ENCODE measurements at places on chromosomes 13 and 19.

DNA sequence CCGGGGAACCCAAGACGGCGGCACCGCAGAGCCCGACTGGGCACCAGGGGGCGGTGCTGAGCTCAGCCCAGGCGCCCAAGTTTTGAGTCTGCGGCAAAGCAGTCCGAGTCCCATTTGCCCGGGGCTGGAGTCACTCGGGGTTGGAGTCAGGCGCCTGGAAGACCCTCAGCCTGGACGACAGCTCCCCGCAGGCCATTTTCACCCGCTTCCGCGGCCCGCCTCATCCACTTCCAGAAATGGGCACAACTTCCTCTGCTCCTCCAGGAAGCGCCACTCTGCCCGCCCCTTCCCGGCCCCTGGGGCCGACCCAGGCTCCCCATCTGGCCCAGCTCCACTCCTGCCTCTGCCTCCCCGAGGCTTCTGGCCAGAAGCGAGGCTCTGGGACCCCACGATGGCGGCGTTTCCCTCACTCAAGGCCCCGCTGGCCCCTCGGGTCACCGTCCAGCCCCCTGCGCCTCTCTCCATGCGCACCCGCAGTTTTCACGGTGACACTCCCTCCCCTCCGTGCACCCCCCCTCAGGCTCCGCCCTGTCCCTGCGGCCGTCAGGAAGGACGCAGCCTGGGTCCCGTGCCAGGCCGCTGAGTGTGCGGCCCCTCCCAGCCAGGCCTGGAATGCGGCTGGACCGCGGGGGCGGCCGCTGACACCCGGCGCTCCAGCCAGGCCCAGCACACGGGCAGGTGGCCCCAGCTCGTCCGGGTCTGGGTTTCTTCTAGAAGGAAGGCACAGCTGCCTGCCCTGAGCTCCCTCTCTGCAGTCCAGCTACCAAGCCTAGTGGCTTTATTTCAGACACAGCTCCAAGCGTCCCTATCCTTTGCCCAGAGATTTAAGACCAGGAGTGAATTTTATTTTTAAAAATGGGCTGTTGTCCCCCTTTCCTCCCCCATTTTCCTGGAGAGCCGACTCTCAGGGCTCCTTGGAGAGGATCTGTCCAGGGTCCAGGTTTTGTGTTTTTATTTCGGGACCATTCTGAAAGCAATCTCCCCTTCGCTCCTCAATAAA, 4.7 kb downstream of the SERTAD1 start:
- peak; percentile 93 for DNase-seq

GRCh38 chr13:23825179-23825578, 64.0 kb downstream of the MIPEP start:
- DNase-seq: no peak

- no peak for DNase-seq
These were observed 10.0 kb downstream of the PMIS2 start for GRCh38 chr19:35595928-35596327.

DNA sequence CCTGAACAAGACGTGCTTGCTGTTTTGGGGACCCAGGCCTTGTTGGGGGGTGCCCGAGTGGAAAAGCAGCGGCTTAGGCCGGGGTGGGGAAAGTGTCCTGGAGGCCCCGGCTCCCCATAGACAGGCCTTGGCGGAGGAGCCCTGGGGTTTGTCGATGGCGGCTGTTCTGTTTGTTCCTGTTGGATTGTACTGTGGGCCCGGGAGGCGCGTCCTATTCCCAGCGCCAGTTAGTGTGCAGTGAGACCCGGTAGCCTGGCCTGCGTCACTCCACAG, 11.1 kb downstream of the NCLN start:
- no peak for DNase-seq

DNA sequence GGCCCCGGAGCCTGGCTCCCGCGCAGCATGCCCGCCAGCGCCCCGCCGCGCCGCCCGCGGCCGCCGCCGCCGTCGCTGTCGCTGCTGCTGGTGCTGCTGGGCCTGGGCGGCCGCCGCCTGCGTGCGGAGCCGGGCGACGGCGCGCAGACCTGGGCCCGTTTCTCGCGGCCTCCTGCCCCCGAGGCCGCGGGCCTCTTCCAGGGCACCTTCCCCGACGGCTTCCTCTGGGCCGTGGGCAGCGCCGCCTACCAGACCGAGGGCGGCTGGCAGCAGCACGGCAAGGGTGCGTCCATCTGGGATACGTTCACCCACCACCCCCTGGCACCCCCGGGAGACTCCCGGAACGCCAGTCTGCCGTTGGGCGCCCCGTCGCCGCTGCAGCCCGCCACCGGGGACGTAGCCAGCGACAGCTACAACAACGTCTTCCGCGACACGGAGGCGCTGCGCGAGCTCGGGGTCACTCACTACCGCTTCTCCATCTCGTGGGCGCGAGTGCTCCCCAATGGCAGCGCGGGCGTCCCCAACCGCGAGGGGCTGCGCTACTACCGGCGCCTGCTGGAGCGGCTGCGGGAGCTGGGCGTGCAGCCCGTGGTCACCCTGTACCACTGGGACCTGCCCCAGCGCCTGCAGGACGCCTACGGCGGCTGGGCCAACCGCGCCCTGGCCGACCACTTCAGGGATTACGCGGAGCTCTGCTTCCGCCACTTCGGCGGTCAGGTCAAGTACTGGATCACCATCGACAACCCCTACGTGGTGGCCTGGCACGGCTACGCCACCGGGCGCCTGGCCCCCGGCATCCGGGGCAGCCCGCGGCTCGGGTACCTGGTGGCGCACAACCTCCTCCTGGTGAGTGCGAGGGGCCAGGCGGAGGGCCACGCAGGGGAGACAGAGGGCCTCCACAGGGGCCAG, at the start of gene KL:
Gene KL, plus strand, starts transcription at position 10 of the 909 bp plus-strand sequence. Its CDS starts 18 bp downstream, at position 28.
- peak; percentile 66 for DNase-seq

- peak; percentile 4 for DNase-seq
These were observed 722.2 kb upstream of the PCDH20 start for GRCh38 chr13:62137629-62138405.

GRCh38 chr19:55251341-55252081, 7.3 kb downstream of the PPP6R1 start:
- no peak for DNase-seq

- no peak for DNase-seq
These were observed 24.9 kb downstream of the RCBTB2 start for GRCh38 chr13:48508011-48508410.

DNA sequence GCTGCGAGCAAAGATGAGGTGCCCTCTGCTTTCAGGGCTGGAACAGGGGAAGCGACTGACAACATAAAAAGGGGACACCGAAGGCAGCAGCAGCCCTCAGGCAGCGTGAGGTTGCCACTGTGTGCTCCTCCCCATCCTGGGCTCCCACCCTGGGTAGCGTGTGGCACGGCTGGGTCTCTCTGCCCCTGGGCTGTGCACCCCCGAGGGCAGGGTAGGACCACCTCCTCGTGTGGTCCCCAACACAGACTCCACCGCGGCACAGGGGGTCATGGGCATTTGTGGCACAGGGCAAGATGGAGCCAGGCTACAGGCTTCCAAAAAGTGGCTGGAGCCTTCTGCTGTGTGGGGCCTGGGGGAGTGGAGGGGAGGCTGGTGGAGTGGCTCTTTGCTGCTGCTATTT, 6.5 kb upstream of the RSPH6A start:
- no peak for DNase-seq

DNA sequence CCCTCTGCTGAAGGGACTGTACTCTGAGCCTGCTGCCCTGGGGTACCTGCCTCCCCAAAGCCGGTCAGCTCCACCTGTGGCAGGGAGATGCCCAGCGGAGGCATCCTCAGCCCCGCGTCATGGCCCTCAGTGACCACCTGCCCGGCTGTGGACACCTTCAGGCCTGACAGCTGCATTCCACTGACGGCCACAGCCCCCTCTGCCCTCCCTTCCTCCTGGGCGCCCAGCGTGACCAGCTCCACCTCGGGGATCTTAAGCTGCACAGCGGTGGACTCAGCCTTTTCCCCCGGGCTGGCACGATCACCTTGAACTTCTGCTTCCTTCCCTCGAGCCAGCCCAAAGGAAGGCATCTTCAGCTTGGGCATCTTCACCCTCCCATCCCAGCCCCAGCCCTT, 4.8 kb upstream of the HIPK4 start:
- no peak for DNase-seq

GRCh38 chr19:46931202-46931601, 70.4 kb downstream of the ARHGAP35 start:
- no peak for DNase-seq

- DNase-seq: peak; percentile 71
These were observed 33.9 kb upstream of the CEACAM21 start for GRCh38 chr19:41541990-41542584.

- DNase-seq: no peak
These were observed 204 bp upstream of the PDX1 start for GRCh38 chr13:27919659-27919933.

- no peak for DNase-seq
These were observed 559 bp downstream of the POLR2E start for GRCh38 chr19:1094655-1094977.

DNA sequence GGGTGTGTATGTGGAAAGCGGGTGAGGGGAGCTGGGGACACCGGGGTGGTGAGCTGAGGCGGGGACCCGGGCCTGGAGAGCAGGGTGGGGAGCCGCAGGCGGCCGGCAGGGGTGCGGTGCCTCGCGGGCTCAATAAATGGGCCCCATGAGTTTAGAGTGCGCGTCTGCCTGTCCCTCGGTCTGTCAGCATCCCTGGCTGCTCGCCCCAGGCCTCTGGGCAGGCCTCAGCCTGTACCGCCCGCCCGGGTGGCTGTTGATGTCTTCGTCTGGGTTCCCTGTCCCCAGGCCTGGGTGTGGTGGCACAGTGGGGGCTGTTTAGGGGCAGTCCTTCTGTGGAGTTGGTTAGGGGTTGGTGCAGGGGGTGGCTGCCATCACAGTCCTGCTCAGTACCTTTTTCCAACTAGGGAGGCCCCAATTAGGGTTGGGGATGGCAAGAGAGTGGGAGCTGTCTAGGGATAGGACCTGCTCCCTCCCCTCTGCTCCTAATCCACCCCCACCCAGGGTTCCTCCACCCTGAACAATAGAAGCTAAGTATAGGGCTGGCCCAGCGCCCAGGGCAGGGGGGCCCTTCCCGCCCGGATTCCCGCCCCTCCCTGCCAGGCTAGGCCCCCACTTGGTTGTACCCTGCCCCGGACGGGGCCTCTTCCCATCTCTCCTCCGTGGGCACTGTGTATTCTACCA, 12.2 kb downstream of the CIC start:
- peak; percentile 78 for DNase-seq

GRCh38 chr19:1933942-1934341, 7.0 kb upstream of the CSNK1G2 start:
- DNase-seq: no peak

- peak; percentile 10 for DNase-seq
These were observed 19.4 kb upstream of the EIF3G start for GRCh38 chr19:10138879-10139795.

GRCh38 chr13:93356469-93356868, 129.9 kb downstream of the GPC6 start:
- no peak for DNase-seq

GRCh38 chr19:45179072-45179891, 698 bp downstream of the BLOC1S3 start:
- DNase-seq: no peak

DNA sequence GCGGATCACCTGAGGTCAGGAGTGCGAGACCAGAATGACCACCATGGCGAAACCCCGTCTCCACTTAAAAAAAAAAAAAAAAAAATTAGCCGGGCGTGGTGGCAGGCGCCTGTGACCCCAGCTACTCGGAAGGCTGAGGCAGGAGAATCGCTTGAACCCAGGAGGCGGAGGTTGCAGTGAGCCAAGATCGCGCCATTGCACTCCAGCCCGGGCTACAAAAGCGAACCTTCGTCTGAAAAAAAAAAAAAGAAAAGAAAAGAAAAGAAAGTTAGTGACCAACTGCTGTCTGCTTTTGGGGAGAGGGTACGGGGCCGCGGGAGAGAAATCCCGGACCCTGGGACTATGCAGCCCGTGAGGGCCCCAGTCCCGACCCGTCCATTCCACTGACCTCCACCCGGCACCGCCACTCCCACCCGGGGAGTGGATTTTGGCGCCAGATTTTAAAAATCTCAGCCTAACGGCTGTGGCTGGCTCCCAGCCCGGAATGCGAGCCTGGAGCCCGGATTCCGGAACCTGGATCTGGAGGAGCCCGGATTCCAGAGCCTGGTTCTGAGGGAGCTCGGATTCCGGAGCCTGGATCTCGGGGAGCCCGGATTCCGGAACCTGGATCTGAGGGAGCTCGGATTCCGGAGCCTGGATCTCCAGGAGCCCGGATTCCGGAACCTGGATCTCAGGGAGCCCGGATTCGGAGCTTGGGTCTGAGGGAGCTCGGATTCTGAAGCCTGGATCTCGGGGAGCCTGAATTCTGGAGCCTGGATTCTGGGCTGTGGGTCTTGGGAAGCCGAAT, 6.1 kb upstream of the LMNB2 start:
- peak; percentile 97 for DNase-seq

GRCh38 chr13:63948045-63948444, 2532.4 kb upstream of the PCDH20 start:
- no peak for DNase-seq

DNA sequence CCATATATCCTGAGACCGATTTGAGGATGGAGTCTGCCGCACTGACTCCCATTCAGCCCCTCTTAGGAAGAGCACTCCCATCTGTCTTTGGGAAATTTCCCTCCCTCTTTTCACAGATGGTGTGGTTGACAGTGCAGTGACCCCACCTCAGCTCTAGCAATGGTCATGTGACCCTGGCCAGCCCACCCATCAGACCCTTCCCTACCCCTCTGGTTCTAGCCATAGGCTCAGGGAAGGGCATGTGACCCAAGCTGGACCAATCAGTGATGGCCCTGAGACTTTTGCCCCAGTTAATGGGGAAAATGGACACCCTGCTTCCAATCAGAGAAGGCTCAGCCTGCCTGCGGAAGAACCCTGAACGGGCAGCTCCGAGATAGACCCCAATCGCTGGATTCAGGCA, 26.3 kb downstream of the IL12RB1 start:
- DNase-seq: no peak

GRCh38 chr13:64928696-64929499, 2301.2 kb downstream of the PCDH9 start:
- no peak for DNase-seq

DNA sequence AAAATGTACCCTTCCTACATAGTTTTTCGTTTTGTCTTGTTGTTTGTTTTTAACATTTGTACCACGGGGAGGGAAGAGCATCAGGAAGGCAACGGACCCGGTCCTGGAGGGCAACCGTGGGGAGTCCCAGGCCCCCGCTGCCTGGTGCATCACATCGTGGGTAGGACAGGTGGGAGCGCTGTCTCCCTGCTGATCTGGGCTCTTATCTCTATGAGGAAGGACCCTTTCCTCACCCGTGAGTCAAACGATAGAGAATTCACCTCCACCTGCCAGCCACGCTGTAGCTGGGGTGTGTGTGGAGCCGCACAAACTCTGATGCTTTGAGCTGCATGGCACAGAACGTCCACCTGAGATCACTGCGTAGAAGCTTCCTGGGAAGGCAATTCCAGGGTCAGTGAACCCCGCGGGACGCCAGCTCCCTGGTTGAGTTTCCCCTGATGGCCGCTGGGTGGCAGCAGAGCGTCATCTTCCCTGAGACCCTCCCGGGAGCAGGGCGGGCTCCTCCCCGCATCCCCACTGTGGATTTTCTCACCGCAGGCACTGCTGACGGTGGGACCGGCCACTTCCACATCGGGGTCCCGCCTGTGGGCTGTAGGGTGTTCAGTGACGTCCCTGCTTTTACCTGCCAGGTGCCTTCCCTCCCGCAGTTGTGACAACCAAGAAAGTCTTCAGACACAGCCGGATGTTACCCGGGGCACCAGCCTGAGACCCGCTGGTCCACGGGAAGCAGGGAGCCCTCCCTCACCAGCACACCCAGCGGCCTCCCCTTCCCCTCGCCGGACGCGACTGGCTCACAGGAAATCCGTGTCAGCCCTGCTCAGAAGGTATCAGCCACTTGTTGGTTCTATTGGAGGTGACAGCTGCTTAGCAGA, 54.7 kb downstream of the ZNF787 start:
- DNase-seq: peak; percentile 90

GRCh38 chr13:106640515-106640914, 72.6 kb upstream of the ARGLU1 start:
- no peak for DNase-seq

- no peak for DNase-seq
These were observed 2.0 kb downstream of the ZNF784 start for GRCh38 chr19:55622242-55622969.
